Activated CD4-positive, alpha-beta T cell treated with anti-CD3 and anti-CD28 coated beads, Interleukin-2, amount 10 ng/mL, durations not matched to agents 7 days and 5 days (primary cell): ENCODE measurements at places on chromosomes 11 and 22. TPM values are rescaled to one million over a fixed set of nuclear protein-coding genes. Genes with fewer than 3 reads are reported as not detected.

GRCh38 chr22:44336962-44337677 lies 24.4 kb upstream of the SHISAL1 start:
- H3K27ac ChIP-seq: no peak overlapping the region
- H3K4me3 ChIP-seq: no peak overlapping the region
- H3K27me3 ChIP-seq: peaks cover 9% of the 10 kb centered on the region
- H3K36me3 ChIP-seq: no peaks in the 10 kb centered on the region

Gene CHRM4
- total RNA-seq: 0.31 TPM

- no peak overlapping the region for H3K27ac ChIP-seq
- no peak for DNase-seq
- peaks cover 19% of the 10 kb centered on the region for H3K27me3 ChIP-seq
- H3K4me1 ChIP-seq: no peaks in the 10 kb centered on the region
These were observed 125.2 kb downstream of the CTTN start for GRCh38 chr11:70523384-70524095.

- H3K4me3 ChIP-seq: no peak overlapping the region
- no peaks in the 10 kb centered on the region for H3K27me3 ChIP-seq
- H3K27ac ChIP-seq: no peak overlapping the region
These were observed 141.0 kb downstream of the SLC17A6 start for GRCh38 chr11:22479208-22479607.

DNA sequence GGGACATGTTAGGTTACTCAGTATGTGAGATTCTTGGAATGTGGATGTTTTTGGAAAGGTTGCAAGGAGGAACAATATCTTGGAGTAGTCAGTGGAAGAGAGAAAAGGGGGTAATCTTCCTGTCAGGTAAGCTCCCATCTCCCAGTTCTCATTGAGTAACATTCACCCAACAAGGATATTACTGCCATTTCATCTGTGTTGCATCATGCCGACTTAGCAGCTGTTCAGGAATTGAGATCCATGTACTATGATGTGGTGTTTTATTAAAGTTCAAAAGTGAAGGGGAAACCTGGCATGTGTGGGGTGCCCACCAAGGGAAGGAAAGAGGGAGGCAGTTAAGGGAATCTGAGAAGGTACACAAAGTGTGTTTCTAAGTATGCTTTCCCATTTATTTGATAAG lies 58.4 kb upstream of the RASSF10 start:
- peaks cover 18% of the 10 kb centered on the region for H3K27me3 ChIP-seq
- no peak overlapping the region for H3K27ac ChIP-seq
- H3K36me3 ChIP-seq: no peaks in the 10 kb centered on the region
- H3K4me3 ChIP-seq: no peak overlapping the region
- no peak for DNase-seq
- H3K4me1 ChIP-seq: no peaks in the 10 kb centered on the region

Gene APOBEC3A
- total RNA-seq: not detected

Gene SAA1
- not detected for total RNA-seq

Gene GGT5
- 0.10 TPM for total RNA-seq

GRCh38 chr22:30332994-30333706 lies 6.4 kb upstream of the TBC1D10A start:
- peaks cover 72% of the 10 kb centered on the region for H3K36me3 ChIP-seq
- no peaks in the 10 kb centered on the region for H3K27me3 ChIP-seq
- peaks cover 28% of the 10 kb centered on the region for H3K4me1 ChIP-seq
- H3K4me3 ChIP-seq: no peak overlapping the region

- no peaks in the 10 kb centered on the region for H3K27me3 ChIP-seq
- no peak overlapping the region for H3K4me3 ChIP-seq
- H3K4me1 ChIP-seq: no peaks in the 10 kb centered on the region
- no peak overlapping the region for H3K27ac ChIP-seq
- no peak for DNase-seq
These were observed 144.5 kb downstream of the CCDC34 start for GRCh38 chr11:27218421-27219038.

DNA sequence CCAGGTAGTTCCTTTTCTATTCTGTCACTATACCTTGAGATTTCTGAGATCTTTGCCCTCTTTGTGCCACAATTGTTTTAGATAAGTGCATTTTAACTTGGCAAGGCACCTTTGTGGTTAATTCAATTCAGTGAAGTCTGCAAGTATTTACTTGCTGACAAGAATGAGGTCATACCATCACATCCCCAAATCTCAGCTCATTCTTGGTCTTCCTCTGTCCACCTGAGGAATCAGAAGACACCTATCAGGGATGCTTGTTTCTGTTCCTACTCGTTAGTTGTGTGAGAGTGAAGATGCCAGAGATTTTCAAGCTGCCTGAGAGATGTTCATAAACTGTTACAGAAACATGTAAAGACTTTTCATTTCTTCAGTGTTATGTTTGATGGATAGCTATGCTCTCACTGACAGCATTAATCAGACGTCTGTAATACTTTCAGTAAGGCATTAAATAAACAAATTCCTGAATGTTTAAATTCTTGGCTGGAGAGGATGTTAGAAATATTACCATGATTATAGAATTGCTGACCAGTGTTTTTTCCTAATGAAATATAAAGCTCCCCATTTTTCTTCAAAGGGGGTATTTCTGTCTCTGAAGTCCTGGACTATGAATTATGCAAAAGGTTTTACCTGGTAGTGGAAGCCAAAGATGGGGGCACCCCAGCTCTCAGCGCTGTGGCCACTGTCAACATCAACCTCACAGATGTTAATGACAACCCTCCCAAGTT lies 135.0 kb upstream of the MTNR1B start:
- no peak for DNase-seq
- no peak overlapping the region for H3K4me3 ChIP-seq
- no peaks in the 10 kb centered on the region for H3K4me1 ChIP-seq
- peaks cover 3% of the 10 kb centered on the region for H3K27me3 ChIP-seq

Gene KCNK7
- total RNA-seq: 1.00 TPM

Gene ANGPTL5
- total RNA-seq: not detected
